ENCODE measurements at places on chromosomes 2 and 18.

GRCh38 chr2:18047896-18048657 lies 169.6 kb downstream of the KCNS3 start:
- H3K4me1 ChIP-seq: peaks cover 4% of the 10 kb centered on the region
- no peak overlapping the region for H3K27ac ChIP-seq
- DNase-seq: peak; percentile 32
- H3K36me3 ChIP-seq: no peaks in the 10 kb centered on the region
- no peaks in the 10 kb centered on the region for H3K27me3 ChIP-seq

DNA sequence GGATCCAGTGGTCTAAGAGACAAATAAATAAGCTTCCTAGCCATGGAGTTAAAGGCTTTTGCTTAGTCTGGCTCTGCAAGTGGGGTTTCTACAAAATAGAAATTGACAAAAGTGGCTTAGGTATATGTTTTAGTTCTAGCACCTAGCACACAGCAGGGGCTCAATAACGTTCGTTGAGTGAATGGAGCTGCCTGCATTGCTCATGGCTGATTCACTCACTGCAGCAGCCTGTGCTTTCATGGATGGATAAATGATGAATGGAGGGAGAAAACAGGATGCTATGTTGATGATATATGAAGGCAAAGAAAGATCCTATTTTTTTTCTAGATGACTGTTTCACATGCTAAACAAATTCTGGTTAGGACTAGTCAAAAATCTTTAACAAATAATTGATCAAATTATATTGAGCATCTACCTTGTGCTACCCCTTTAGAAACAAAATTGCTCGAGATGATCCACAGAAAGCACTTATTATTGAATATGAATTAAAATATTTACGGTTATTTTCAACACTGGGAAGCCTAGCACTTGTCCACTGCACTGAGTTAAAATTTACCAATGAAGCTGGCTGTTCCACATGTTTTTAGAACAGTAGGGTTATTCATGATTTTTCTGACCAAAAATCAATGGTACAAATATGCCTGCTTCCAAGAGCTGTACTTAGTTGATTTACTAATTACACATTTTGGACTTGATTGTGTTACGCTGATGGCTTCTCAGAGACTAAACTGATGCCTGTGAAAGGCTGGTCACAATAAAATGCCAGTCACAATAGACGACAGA lies 39.6 kb downstream of the HDHD2 start:
- H3K27ac ChIP-seq: no peak overlapping the region
- DNase-seq: no peak
- H3K36me3 ChIP-seq: peaks cover 43% of the 10 kb centered on the region
- H3K4me1 ChIP-seq: no peaks in the 10 kb centered on the region
- no peaks in the 10 kb centered on the region for H3K27me3 ChIP-seq
- H3K4me3 ChIP-seq: no peak overlapping the region

GRCh38 chr2:138078153-138078552 lies 113.9 kb downstream of the HNMT start:
- no peak for DNase-seq
- no peak overlapping the region for H3K27ac ChIP-seq
- H3K27me3 ChIP-seq: no peaks in the 10 kb centered on the region
- no peak overlapping the region for H3K4me3 ChIP-seq

DNA sequence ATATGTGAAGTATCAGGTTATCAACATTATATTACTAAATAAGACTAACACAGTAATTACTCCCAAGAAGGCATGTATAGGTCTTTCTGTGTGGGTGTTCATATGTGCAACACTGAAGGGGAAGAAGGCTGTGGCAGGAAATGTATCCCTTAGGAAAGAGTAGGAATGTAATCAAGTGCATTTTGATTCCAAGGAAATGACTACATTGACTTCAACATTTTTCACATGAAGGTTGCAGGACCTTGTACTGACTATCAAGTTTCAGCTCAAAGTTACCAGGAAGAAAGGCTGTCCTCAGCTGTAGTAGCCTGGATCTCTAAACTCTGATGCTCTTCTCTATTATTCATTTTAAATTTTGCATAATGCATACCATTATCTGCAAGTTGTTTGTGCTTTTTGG lies 680.8 kb downstream of the NYAP2 start:
- no peaks in the 10 kb centered on the region for H3K27me3 ChIP-seq
- peaks cover 50% of the 10 kb centered on the region for H3K4me1 ChIP-seq
- H3K27ac ChIP-seq: no peak overlapping the region
- H3K4me3 ChIP-seq: no peak overlapping the region

- DNase-seq: no peak
- no peak overlapping the region for H3K27ac ChIP-seq
- H3K27me3 ChIP-seq: no peaks in the 10 kb centered on the region
- no peaks in the 10 kb centered on the region for H3K4me1 ChIP-seq
- no peak overlapping the region for H3K4me3 ChIP-seq
- no peaks in the 10 kb centered on the region for H3K36me3 ChIP-seq
Measured at GRCh38 chr2:2127467-2127866, 203.6 kb downstream of the MYT1L start.

GRCh38 chr2:111909079-111909478 lies 10.7 kb downstream of the MERTK start:
- no peaks in the 10 kb centered on the region for H3K36me3 ChIP-seq
- no peak for DNase-seq
- H3K4me3 ChIP-seq: no peak overlapping the region
- H3K27me3 ChIP-seq: no peaks in the 10 kb centered on the region

- H3K4me3 ChIP-seq: no peak overlapping the region
- H3K4me1 ChIP-seq: peaks cover 18% of the 10 kb centered on the region
- no peaks in the 10 kb centered on the region for H3K27me3 ChIP-seq
- no peaks in the 10 kb centered on the region for H3K36me3 ChIP-seq
Measured at GRCh38 chr2:98771721-98772524, 41.0 kb upstream of the MGAT4A start.

DNA sequence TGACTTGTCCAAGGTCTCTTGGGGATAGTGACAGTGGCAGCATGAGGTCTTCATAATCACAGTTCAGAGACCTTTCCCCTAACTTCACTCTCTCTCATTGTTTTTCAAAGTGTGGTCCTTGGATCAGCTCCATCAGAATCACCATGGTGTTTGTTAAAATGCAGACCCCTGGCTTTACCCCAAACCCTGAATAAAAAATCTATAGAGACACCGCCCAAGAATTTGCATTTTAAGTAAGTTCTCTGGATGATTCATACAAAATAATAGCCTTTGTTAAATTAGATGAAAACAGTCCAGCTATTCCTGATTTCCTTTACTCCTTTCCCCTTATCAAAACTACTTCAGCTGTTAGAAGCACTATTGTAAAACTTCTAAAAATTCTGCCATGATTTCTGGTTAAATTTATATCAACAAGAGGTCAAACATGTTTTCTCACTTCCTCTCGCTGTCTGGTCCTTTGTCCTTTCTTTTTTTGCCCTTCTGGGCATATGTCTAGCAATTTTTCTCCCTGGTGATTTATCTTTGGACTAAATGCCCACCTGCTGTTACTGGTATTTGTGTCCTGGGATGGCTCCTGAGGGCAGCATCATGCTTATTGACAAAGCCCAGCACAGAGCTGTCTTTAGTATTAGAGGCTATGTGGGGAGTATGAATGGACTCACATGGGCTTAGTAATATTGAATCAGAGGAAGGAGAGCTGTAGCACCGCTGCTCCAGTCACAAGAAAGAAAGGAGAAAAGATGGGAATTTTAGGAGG lies 63.4 kb downstream of the LHCGR start:
- H3K27me3 ChIP-seq: no peaks in the 10 kb centered on the region
- DNase-seq: no peak

DNA sequence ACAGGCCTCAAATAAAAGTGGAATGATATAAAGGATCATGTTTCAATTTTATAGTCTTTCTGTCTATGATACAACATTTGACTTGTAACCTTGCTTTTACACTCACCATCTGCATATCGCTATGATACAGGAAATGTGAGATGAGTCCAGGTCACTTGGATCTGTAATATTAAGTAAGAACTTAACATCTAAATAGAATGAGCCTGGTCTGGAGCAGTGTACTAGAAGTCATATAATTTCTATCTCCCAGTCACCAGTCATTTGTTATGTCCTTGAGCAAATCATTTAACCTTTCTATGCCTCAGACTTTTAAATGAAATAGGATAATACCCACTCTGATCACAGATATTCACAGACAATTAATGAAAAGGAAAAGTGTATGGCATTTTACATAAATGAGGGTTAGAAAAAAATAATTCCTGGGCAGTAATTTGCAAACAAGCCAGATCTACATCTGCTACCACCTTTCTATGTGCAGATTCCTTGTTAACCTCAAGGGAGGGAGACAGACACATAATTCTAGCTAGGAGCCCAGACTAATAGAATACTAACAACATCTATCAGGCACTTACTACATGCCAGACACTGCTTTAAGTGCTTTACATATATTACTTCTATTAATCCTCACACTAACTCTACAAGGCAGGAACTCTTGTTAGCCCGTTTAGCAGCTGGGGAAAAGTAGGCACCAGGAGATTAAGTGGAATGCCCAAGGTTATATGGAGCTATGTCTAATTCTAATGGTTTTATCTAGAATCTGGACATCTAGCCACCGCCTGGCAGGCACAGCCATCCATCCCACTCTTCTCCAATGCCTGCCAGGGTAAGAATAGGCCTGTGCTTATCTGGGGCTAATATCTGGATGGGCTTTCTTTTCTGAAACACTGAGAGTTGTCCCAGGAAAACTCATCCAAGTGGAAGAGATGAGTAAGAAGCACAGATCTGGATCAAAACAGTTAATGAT lies 313.6 kb upstream of the CDH20 start:
- no peak overlapping the region for H3K27ac ChIP-seq
- H3K36me3 ChIP-seq: no peaks in the 10 kb centered on the region
- no peaks in the 10 kb centered on the region for H3K4me1 ChIP-seq
- no peak overlapping the region for H3K4me3 ChIP-seq
- no peaks in the 10 kb centered on the region for H3K27me3 ChIP-seq

- H3K36me3 ChIP-seq: no peaks in the 10 kb centered on the region
- H3K4me3 ChIP-seq: no peak overlapping the region
- no peaks in the 10 kb centered on the region for H3K27me3 ChIP-seq
- no peak overlapping the region for H3K27ac ChIP-seq
- DNase-seq: no peak
Measured at GRCh38 chr2:111618978-111619902, 264.8 kb downstream of the ANAPC1 start.

DNA sequence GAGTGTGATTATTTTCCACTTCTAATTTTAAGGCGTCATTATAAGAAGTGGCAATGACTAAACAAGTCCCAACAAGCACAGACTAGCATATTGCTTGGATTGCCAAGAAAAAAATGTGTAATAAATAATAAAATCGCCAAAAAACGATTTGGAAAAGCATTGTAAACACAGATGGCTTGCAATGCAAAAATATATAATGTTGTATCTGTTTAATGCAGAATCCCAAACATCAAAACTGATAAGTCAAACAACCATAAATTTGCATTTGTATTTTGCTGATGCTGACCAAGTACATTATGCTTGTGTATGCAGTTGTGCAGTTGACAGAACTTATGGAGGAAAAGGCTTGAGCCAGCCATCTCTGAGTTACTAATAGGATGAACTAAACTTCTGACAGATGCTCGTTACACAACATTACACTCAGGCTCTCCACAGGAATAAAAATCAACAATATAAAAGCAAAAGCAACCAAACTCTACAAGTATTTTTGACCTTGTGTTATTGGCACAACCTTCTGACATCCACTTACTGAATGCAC lies 68.1 kb downstream of the DNER start:
- H3K27ac ChIP-seq: no peak overlapping the region
- no peaks in the 10 kb centered on the region for H3K36me3 ChIP-seq

DNA sequence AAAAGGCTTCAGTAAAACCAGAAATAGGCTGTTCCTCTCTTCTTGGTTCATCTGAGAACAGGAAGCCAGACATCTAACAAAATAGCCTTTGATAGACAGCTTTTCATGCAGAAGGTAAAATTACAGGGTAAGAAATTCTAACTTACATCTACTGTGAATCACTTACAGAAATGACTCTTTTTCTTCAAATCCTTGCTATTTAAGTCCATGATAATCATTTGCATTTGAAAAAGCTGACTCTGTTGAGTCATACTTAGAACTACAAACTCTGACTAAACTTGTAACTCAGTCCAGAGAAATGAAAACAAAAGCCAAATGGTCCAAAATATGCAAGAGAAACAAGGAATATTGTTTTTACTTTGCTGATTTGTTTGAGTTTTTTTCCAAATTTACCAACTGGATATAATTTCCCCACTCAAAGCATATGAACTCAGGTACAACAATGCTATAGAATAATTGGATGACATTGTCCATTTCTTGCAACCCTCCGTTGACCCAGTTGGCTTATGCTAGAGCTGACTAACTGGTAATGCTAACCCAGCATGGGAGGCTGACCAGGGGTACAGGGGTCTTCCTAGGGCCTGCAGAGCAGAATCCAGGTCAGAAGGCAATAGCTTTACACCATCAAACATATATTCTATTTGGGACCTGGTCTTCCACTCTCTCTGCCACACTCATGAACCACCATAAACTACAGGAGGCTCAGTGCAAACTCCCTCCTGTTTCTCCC lies 18.8 kb upstream of the MREG start:
- H3K4me3 ChIP-seq: no peak overlapping the region
- H3K27me3 ChIP-seq: no peaks in the 10 kb centered on the region
- H3K27ac ChIP-seq: no peak overlapping the region

DNA sequence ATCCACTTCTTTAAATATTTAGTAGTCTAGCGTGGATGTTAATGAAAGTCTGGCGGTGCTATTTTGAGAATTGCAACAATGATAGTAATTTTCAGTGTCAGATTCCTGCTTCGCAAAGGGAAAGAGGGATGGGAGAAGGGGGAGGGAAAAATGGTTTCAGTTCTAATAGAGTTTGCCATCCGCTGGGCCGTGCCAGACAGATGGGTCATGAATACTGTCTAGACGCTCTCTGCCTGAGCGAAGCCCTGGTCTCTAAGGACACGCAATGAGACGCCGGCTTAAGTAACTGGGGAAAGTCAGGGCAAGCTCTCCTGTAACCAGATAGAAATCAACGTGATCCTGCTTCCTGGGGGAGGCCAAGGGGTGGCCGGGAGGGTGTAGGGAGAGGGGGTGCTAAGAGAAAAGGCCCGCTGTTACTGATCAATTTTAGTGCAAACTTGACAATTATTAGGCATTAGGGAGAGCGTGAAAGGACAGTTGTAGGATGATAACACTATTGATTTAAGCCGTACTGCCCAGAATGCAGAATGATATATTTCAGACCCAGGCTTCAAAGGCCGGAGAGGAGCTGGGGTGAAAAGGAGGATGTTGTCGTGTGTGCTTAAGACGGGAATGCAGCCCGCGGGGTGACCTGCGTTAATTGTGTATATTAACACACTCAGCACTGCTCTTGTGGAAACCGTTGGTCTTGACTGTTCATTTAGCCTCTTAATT lies 229.2 kb downstream of the LDLRAD4 start:
- H3K4me1 ChIP-seq: peaks cover 8% of the 10 kb centered on the region
- H3K27ac ChIP-seq: no peak overlapping the region
- H3K36me3 ChIP-seq: no peaks in the 10 kb centered on the region
- no peak overlapping the region for H3K4me3 ChIP-seq
- peak; percentile 66 for DNase-seq

DNA sequence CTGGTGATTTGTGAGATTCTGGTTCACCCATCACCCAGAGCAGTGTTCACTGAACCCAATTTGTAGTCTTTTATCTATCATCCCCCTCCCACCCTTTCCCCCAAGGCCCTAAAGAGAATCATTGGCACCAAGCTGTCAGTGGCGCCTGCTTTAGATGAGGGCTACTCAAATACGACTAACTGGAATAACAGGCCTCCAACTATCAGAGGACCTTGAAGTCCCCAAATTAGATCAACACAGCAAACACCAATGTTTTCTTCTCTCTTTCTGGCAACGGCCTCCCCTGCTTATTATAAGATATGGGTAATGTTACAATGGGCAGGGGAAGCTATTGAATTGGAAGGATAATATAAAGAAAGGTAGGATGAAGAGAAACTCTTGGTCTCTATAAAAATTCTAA lies 232.3 kb downstream of the SCG2 start:
- no peaks in the 10 kb centered on the region for H3K4me1 ChIP-seq
- no peak overlapping the region for H3K4me3 ChIP-seq
- no peak overlapping the region for H3K27ac ChIP-seq
- H3K36me3 ChIP-seq: no peaks in the 10 kb centered on the region
- no peaks in the 10 kb centered on the region for H3K27me3 ChIP-seq

All from lung (tissue), 17 donors.